ENCODE measurements at places on chromosomes 5 and 9. TPM values are rescaled to one million over a fixed set of nuclear protein-coding genes. Genes with fewer than 3 reads are reported as not detected.

WNT8A gene
- total RNA-seq: not detected

MZB1 gene
- total RNA-seq: not detected

CBY3 gene
- not detected for total RNA-seq

RANBP3L gene
- total RNA-seq: 0.11 TPM

ADAMTSL2 gene
- total RNA-seq: not detected

FSTL4 gene
- total RNA-seq: not detected

C9orf85 gene
- total RNA-seq: 11.6 TPM

ANXA2R gene
- 2.1 TPM for total RNA-seq

RNF183 gene
- 0.37 TPM for total RNA-seq

BOD1 gene
- 96.0 TPM for total RNA-seq

SLC36A2 gene
- total RNA-seq: not detected

IRX2 gene
- total RNA-seq: 0.11 TPM

CDH12 gene
- total RNA-seq: not detected

LMX1B gene
- not detected for total RNA-seq

CDKN2A gene
- 8.9 TPM for total RNA-seq

GFRA3 gene
- not detected for total RNA-seq

PAEP gene
- total RNA-seq: not detected

ADAMTSL1 gene
- 60.6 TPM for total RNA-seq

GDNF gene
- 0.25 TPM for total RNA-seq

CARTPT gene
- total RNA-seq: not detected

GADD45G gene
- total RNA-seq: 0.66 TPM

FRRS1L gene
- 2.5 TPM for total RNA-seq

SPATA31A3 gene
- total RNA-seq: not detected

GAPVD1 gene
- 63.9 TPM for total RNA-seq

CKMT2 gene
- total RNA-seq: 25.2 TPM

AIF1L gene
- 0.25 TPM for total RNA-seq

FOXD4L5 gene
- total RNA-seq: not detected

SLC34A3 gene
- not detected for total RNA-seq

BHMT2 gene
- 4.5 TPM for total RNA-seq

C5orf34 gene
- total RNA-seq: 11.5 TPM

NMRK1 gene
- total RNA-seq: 17.5 TPM

CFAP90 gene
- not detected for total RNA-seq

LHX3 gene
- not detected for total RNA-seq

ASS1 gene
- 186 TPM for total RNA-seq

PCDHGA6 gene
- 3.2 TPM for total RNA-seq

TERT gene
- under 0.01 TPM for total RNA-seq

CDK5RAP2 gene
- 35.2 TPM for total RNA-seq

TSLP gene
- total RNA-seq: 2.5 TPM

GLDC gene
- 1.4 TPM for total RNA-seq

PCSK1 gene
- 0.89 TPM for total RNA-seq

ZNF367 gene
- total RNA-seq: 3.9 TPM

EFNA5 gene
- 0.75 TPM for total RNA-seq
